Activated CD4-positive, alpha-beta T cell treated with anti-CD3 and anti-CD28 coated beads for 48 hours (primary cell): ENCODE measurements at places on chromosomes 7 and 10.
A peak's percentile ranks its signal among the peaks of the same experiment; 100 is the strongest.

- peak; percentile 64 for DNase-seq
Observed at GRCh38 chr7:94509264-94509886, at the start of gene CASD1. Gene CASD1, plus strand, starts transcription at chr7:94509809. Its CDS starts 276 bp downstream, at chr7:94510085.

- no peak for DNase-seq
Observed at GRCh38 chr10:101011517-101012423, 12.2 kb downstream of the LZTS2 start.

DNA sequence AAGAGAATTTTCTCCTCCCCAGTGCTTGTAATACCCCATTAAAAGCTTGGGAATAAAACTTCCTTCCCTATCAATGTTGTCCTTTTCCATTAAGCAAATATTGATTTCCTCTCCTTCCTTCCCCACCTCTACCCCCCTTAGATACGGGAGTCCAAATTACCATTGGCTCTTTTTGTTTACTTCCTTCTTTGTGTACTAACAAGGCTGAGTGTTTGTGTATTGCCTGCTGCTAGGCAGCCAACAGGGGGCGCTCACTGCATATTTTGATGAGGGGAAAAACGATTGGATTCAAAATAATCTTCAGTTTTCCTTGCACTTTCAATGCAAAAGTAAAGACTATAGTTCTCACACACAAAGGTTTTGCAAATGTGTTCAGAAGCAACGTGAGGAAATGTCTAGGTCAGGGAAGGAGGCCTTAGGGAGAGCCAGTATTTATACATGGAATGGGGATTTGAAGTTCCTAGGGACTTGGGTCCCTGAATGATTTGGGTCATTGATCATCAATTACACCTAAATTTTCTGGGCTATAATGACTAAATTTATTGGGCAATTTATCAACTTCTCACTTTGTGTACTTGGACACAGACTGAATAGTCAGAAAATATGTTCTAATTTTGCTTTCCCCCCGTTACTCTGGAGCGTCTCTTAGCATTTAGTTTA lies 23.6 kb upstream of the VPS41 start:
- DNase-seq: peak; percentile 70

- no peak for DNase-seq
Observed at GRCh38 chr10:32386623-32387260, 39.8 kb upstream of the EPC1 start.

DNA sequence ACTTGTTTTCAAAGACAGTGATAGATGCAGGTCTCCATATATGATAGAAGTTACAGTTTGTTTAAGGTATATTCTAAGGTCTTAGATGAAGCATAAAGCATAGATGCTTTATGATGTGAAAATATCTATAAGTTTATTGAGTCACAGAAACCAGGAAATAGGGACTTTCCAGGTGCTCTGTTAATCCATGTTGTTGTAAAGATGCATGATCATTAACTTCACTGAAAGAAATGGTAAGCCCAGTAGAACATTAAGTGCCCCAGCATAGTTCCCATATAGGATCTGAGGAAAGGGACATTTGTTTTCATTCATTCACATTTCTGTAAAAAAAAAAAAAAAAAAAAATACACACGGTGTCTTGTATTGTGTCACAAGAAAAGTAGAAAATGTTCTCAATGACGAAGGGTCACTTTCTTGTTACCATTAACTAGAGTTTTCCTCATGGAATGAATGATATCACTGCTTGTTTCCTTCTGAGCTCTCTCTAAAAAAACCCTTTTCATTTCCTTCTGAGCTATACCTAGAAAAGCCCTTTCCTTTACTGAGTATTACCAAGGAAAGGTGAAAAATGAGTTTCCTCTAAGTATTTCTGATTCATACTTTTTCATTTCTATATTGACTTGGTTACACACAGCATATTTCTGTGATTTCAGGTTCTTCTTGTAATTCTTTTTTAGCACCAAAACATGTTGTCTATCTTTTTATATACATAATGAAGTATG lies 105.2 kb downstream of the MACC1 start:
- no peak for DNase-seq

- no peak for DNase-seq
Observed at GRCh38 chr7:18241543-18242231, 214.0 kb upstream of the PRPS1L1 start.

- no peak for DNase-seq
Observed at GRCh38 chr10:113015201-113015600, 65.2 kb downstream of the TCF7L2 start.

DNA sequence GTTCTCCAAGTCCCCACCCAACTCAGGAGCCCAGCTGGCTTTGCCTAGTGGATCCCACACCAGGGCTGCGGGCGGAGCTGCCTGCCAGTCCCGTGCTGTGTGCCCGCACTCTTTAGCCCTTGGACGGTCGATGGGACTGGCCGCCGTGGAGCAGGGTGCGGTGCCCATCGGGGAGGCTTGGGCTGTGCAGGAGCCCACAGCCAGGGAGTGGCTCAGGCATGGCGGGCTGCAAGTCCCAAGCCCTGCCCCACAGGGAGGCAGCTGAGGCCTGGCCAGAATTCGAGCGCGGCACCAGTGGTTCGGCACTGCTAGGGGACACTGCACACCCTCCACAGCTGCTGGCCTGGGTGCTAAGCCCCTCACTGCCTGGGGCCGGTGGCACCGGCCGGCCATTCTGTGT lies 159.7 kb downstream of the ANKRD30A start:
- no peak for DNase-seq

DNA sequence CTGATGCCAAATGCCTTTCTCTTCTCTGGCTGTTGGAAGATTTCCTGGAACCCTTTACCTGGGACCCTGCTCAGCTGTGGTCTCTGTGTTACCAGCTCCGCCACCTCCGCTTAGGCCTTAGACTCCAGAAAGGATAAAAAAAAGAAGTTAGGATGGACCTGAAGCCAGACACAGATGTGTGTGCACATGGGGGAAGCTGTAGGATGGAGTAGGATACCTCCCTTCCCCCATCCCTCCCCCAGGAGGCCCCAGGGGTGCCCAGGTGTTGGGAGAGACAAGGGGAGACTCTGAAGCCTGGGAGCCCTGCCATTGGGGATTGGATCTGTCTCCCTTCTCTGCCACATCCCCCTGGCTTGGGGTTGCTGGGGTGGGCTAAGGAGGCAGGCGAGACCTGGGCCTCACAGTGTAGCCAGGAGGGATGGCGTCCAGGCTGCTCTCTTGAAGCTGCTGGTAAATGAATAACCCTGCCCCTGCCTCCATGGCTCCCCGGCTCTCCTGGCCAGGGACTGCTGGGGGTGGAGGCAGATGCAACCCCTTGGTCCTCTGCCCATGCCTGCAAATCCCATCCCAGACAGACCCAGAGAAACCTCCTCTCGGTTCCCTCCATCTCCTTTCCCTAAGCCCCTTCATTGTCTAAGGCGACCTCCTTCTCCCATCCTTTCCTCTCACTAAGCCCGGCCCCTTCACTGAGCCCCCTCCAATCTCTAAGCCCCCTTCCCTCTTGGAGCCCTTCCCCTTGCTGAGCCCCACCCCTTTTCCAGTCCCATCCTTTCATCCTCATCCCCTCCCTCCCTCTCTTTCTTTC lies 8.0 kb downstream of the CLDN3 start:
- DNase-seq: no peak

DNA sequence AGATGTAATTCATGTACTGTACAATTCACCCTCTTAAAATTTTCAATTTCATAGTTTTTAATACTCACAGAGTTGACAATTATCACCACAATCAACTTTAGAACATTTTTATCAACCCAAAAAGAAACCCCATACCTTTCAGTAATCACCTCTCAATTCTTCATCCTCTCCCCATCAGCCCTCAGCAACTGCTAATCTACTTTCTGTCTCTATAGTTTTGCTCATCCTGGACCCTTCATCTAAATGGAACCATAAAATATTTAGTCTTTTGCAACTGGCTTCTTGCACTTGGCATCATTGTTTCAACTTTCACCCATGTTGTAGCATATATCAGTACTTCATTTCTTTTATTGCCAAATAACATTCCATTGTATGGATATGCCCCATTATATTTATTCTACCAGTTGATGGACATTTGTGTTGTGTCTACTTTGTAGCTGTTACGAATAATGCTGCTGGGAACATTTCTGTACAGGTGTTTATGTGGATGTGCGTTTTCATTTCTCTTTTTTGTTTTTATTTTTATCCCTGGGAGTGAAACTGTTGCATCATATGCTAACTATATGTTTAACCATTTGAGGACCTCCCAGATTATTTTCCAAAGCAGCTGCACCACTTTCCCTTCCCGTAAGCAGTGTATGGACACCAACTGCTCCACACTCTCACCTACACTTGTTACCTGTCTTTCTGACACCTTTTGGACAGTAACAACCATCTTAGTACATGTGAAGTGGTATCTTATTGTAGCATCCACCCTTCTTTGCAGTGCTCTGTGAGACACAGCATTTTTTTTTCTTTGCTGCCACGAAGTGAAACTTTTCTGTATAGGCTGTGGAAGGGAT lies 65.4 kb upstream of the APBB1IP start:
- no peak for DNase-seq

DNA sequence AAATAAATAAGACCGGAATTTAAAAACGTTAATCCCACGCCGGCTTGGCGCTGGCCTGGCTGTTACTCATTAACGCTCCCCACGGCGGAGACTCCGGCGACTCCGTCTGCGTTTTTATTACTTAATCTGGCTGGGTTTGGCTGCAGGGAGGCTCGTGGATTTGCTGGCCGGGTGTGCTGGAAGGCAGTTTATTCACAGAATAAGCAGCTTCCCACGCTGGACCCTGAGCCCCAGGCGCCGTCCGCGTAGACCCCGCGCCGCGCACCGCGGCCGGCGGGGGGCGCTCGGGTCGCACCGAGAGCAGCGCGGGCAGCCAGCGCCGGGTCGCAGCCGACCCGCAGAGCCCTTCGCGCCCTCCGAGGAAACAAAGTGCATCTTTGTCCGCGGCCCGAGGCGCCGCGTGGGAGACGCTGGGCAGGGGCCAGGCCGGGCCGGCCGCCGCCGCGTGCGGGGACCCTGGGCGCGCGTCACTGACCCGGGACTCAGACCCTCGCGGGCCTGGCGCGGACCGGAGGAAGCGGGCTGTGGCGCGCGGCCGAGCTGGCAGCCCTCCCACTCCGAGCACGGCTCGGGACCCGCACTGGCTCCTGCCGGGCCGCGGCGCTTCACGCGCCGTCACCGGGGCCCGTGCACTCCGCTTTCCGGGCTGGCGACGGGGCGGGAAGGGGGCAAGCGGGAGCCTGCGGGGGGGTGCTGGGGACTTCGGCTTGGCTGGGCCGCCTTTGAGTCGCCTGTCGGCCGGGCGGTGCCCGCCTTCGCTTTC lies 587 bp upstream of the GRK5 start:
- peak; percentile 77 for DNase-seq

DNA sequence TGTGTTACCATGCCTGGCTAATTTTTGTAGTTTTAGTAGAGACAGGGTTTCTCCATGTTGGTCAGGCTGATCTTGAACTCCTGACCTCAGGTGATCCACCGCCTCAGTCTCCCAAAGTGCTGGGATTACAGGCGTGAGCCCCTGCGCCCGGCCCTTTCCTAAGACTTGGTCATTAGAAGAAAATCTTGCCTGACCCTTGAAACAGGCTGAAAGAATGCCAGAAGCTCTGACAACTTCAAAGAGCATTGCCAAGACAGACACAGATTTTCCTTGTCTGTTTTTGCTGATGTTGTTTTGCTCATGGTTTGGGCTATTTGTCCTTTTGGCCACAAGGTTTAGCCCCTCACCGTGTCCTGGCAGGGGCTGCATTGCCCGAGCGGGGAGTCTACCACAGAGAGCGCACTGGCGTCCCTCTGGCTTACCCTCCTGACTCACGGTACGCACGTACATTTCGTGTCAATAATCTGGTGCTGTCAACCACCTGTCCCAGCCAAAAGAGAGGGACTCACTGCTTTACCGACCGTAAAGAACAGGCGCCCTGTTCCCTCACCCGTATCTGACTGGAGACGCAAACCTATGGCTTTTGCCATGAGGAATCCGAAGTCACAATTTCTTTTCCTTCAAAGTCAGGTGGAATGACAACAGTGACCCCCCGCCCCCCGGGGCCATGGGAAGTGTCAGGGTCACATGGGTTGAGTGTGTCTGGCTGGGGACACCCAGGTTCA lies 10.1 kb upstream of the INPP5A start:
- no peak for DNase-seq

DNA sequence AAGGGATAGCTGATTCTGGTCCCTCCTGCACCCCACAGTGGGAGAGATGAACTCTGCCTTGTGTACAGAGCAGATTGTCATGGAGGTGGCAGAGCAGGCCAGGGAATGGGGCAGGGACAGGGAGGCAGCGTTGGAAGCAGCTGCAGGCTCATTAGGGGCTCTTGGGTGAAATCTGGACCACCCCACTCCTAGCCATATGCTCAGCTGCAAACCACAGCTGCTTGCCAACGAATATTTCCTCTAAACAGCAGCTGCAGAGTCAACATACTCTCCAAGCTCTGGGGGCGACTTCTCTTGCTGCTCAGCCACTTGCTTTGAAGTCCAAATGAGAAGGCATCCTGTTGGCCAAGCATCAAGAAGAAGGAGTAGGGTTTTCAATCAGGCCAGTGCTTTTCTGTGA lies 302.3 kb upstream of the AUTS2 start:
- no peak for DNase-seq

DNA sequence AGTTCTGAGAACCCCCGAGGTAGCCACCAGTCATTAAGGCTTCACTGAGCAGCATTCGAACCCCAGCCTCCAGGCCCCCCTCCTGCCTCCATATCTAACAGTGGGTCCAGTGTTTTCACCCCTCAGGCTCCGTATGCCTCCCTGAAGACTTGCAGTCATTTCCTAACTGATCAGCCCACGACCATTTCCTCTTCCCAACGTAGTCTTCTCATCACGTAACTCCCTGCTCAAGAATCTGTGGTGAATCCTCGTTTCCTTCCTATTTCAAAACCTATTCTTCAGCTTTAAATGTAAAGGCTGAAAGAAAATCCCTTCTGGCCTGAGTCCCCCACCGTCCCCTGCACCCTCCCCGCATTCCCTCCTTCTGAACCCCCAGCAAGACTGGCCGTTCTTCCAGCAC lies 21.1 kb downstream of the FRMD4A start:
- DNase-seq: no peak

DNA sequence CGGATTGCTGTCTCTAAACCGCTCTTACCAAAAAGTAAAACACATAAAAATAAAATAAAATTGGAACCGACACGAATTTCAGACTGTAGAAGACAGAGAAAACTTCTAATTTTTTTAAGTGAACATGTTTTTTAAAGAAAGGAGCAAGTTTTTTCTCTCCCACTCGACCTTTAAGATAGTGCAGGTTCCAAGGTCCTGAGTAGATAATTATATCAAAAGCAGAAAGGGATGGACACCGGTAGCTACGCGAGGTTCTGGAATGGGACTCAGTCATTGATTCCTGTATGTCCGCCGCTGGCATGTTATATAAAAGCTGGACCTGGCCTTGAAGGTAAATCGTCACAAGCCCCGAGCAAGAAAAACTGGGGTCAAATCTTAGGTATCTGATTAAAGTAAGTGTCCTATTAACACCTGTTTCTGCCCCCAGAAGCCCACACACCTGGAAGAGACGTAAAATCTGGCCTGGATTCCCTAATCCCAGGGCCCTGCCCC lies 462 bp upstream of the CISD1 start:
- no peak for DNase-seq
